Kidney (tissue), 22 donors: ENCODE measurements at places on chromosomes 2 and 18. TPM values are rescaled to one million over a fixed set of nuclear protein-coding genes. Genes with fewer than 3 reads are reported as not detected.

DNA sequence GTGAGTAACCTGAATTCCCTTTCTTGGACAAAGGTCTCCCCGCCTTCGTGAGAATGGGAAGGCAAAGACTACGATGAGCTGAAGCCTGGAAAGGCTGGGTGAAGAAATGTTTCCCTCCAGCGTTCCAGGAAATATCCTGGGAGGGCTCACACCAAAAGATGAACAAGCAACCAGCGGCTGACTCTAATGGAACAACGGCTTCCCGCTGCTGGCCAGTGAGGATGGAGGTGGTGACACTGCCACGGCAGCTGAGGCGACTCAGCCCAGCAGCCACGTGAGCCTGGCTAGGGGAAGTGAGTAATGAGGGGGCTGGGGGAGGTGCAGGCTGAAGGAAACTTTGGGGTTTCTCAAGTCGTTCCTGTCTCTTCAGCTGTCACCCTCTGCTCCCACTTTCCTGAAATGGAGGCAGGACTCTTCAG is 105.0 kb upstream of the SMAD7 start:
- no peaks in the 10 kb centered on the region for H3K27me3 ChIP-seq
- H3K36me3 ChIP-seq: no peaks in the 10 kb centered on the region
- no peak overlapping the region for H3K27ac ChIP-seq
- DNase-seq: no peak
- no peaks in the 10 kb centered on the region for H3K4me1 ChIP-seq

DNA sequence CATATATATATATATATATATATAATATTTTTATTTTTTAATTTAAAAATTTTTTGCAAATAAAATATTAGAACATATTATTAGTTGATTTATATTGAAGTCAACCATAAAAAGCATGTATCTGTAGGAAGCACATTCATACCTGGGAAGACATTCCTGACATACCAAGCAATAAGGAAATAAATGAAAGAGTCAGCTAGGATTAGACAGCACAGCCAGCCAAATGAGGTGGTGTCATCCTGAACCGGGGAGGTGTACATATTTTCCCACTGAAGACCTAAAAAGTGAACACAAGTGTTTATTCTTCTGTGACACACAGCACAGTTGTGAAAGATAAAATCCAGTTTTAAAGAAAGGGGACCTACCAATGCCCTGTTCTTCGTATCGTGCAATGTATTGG is 149.2 kb downstream of the ABCA12 start:
- H3K27ac ChIP-seq: no peak overlapping the region
- H3K36me3 ChIP-seq: no peaks in the 10 kb centered on the region
- no peaks in the 10 kb centered on the region for H3K4me1 ChIP-seq
- no peak for DNase-seq
- no peak overlapping the region for H3K4me3 ChIP-seq
- no peaks in the 10 kb centered on the region for H3K27me3 ChIP-seq

Gene EFHD1
- total RNA-seq: 129 TPM

- no peak overlapping the region for H3K27ac ChIP-seq
- H3K4me3 ChIP-seq: no peak overlapping the region
- DNase-seq: no peak
- no peaks in the 10 kb centered on the region for H3K36me3 ChIP-seq
- H3K4me1 ChIP-seq: no peaks in the 10 kb centered on the region
Measured at GRCh38 chr2:232979871-232980461, 33.1 kb downstream of the NGEF start.

Gene PTH2R
- 54.8 TPM for total RNA-seq

GRCh38 chr18:32511147-32511546 is 40.5 kb upstream of the GAREM1 start:
- no peak overlapping the region for H3K4me3 ChIP-seq
- H3K27ac ChIP-seq: no peak overlapping the region
- H3K4me1 ChIP-seq: no peaks in the 10 kb centered on the region
- H3K36me3 ChIP-seq: no peaks in the 10 kb centered on the region
- no peak for DNase-seq

DNA sequence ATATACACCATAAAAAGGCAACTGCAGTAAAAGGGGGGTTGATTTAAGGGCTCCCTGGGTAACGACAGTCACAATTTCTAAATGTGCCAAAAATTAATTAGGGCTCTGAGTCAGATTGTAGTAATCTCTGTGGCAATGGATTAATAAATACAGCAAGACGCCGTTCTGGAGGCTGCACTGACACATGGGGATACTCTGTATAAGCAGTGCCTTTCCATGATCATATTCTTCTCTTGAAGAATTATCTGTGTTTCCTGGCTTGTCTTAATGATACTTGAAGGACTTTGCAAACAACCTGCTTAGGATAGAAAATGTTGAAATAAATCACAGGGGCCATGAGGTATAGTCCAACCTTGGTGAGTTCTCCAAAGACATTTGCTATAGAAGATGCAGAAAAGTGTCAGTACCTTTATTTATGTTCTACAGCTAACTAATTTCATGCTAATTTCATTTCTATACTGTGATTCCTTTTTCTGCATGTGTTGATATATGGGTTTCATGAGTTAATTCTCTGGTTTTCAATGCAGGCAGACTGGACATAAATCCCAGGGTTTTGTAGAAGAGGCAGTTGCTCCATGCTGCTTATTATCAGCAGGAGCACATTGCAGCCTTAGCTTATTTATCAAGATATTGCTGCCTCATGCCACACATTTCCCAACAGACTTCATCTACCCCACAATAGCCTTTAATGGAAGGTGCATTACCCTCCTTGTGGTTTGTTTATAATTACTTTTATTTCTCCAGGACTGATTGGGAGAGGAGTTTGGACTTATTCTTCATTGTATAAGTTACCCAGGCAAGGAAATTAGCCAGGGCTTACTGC is 54.8 kb downstream of the HNMT start:
- H3K4me3 ChIP-seq: no peak overlapping the region
- peaks cover under 1% of the 10 kb centered on the region for H3K36me3 ChIP-seq
- H3K4me1 ChIP-seq: no peaks in the 10 kb centered on the region
- H3K27ac ChIP-seq: no peak overlapping the region
- H3K27me3 ChIP-seq: no peaks in the 10 kb centered on the region

Gene ACTG2
- 13.7 TPM for total RNA-seq

DNA sequence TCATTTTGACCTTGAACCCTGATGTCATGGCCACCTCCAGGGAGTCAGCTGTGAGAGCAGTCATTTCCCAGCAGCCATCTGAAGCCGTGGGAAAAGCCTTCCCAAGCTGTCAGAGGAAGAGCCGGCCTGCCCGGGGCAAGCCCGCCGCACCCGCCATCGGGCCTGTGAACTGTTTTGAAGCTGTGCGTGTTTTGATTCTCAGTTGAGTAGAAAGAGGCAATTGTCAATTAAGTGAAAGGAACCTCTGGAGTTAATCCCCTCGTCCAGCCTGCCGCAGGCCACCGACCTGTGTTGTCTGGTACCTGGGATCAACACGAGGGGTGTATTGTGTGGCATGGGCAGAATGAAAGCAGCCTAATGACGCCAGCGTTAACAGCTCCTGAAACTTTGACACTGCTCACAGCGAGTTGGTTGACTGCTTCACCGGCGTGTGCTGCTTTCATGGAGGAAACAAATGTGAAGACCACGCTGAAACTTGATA is 318.4 kb downstream of the AGAP1 start:
- H3K27me3 ChIP-seq: no peaks in the 10 kb centered on the region
- H3K4me3 ChIP-seq: no peak overlapping the region
- no peaks in the 10 kb centered on the region for H3K4me1 ChIP-seq
- DNase-seq: peak; percentile 10
- H3K27ac ChIP-seq: no peak overlapping the region

DNA sequence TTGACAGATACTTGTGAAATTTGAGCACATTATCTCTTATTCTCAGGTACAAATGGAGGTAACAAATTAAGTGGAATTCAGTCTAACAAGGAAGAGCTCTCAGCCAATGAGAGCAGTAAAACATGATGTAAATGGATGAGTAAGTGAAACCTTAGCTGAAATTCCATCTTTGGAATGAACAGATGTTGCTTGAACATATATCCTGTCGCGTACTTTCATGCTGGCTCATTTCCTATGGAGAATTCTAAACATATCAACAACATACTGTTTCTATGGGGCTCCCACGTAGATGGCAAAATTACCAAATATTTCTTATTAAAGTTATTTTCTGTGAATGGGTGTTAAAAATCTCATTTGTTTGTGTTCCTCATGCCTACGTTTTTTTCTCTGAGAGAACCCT is 256.3 kb upstream of the LINC00305 start:
- H3K27me3 ChIP-seq: no peaks in the 10 kb centered on the region
- H3K36me3 ChIP-seq: no peaks in the 10 kb centered on the region
- no peak overlapping the region for H3K27ac ChIP-seq
- H3K4me3 ChIP-seq: no peak overlapping the region
- no peak for DNase-seq

Gene LGALSL
- total RNA-seq: 17.3 TPM

GRCh38 chr18:25282896-25283703 is 68.9 kb downstream of the ZNF521 start:
- H3K36me3 ChIP-seq: no peaks in the 10 kb centered on the region
- no peaks in the 10 kb centered on the region for H3K4me1 ChIP-seq
- H3K4me3 ChIP-seq: no peak overlapping the region
- H3K27ac ChIP-seq: no peak overlapping the region

Gene CPS1
- 6.7 TPM for total RNA-seq

DNA sequence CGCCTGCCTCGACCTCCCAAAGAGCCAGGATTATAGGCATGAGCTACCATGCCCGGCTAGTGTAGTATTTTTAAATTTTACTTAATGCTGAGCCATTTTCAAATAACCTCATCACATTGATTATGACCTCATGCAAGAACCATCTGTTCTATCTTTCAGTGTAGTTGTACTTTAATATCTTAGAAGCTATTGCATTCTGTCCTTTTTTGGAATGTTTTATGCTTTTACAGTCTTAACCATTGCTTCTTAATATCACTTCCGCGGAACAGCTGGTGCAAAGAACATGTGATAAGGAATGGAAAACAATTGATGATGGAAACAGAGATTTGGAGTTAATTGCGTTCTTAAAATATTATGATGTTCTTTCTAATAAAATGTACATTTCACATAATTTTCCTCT is 2.7 kb downstream of the GEN1 start:
- DNase-seq: no peak
- H3K4me3 ChIP-seq: no peak overlapping the region
- H3K27ac ChIP-seq: no peak overlapping the region
- peaks cover 8% of the 10 kb centered on the region for H3K4me1 ChIP-seq
- H3K27me3 ChIP-seq: no peaks in the 10 kb centered on the region

DNA sequence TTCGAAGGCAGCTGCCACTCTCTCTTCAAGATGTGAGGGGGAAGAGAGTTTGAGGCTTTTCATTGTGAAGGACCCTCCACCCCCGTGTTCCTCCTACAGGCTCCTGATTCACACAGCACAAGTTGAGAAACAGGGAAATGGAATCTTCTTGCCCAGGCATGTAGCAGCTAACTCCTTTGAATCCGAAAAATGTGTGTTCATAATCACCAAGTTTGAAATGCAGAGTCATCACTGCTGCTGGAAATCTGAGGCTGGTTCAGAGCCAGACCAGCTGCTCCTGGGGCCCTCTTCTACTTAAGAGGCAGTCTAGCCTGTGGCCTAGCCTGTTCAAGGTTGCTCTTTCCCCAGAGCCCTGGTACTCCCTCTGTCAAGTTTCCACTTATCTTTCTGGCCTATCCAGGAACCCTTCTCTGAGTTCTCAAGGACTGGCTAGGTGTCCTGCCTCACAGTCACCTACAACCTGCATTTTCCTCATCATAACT is 166.4 kb downstream of the TMEM247 start:
- DNase-seq: no peak
- no peak overlapping the region for H3K27ac ChIP-seq
- no peaks in the 10 kb centered on the region for H3K4me1 ChIP-seq

DNA sequence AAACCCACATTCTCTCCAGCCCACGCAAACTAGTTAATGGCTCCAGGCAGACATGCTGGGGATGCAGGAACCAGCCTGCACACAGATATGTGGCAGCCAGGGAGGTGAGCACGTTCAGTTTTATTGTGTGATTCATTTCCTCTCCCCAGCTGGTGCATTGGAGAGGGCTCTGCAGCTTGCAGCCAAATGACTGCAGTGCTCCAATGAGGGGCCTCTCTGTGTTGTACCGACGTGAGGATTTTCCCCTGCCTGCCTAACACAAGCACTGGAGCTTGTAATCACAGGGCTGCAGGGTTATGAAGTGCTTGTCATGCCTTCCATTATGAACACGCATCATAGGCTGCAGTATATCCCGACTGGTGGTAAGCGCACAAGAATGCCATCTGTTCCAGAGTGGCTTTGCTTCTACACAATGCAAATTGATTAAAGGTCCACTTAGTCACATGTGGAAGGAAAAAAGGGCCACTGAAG is 92.3 kb upstream of the THUMPD2 start:
- no peaks in the 10 kb centered on the region for H3K27me3 ChIP-seq
- H3K27ac ChIP-seq: no peak overlapping the region
- no peak overlapping the region for H3K4me3 ChIP-seq
- H3K36me3 ChIP-seq: no peaks in the 10 kb centered on the region
- no peaks in the 10 kb centered on the region for H3K4me1 ChIP-seq

Gene TSPYL6
- total RNA-seq: not detected

Gene GPC1
- 124 TPM for total RNA-seq

DNA sequence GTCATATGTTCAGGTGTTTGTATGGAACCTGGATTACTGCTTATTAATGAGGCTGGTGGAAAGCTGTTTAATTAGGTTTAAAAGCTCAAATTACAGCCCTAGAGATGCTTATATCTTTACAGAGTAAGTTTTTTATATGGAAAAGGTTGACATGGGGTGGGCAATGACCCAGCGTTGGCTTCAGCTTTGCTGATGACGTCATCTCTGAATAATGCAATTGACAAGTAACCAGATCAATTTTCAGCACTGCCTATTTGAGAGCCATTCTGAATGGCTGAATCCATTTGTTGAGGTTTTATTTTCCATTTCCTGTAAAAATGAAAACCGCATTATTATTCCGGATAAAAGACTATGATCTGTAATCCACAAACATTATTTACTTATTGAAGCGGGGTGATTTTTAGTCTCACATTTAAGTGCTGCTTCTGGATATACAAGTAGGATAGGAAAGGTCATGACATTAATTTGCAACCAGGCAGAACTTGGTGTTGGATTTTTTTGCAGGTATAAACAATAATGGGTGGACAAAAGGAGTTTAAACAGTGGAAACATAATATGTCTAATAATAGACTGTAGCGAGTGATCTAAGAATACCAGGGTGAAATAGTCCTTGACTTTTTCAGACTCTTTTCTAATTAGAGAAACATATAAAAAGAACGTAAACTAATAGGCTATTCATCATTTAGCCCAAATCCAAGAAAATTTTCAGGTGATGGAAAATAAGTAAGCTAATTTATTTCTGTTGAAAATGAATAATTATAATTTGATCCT is 2.7 kb downstream of the PPP1R1C start:
- no peaks in the 10 kb centered on the region for H3K36me3 ChIP-seq
- no peak for DNase-seq
- H3K4me3 ChIP-seq: no peak overlapping the region
- H3K27me3 ChIP-seq: no peaks in the 10 kb centered on the region
- no peak overlapping the region for H3K27ac ChIP-seq

DNA sequence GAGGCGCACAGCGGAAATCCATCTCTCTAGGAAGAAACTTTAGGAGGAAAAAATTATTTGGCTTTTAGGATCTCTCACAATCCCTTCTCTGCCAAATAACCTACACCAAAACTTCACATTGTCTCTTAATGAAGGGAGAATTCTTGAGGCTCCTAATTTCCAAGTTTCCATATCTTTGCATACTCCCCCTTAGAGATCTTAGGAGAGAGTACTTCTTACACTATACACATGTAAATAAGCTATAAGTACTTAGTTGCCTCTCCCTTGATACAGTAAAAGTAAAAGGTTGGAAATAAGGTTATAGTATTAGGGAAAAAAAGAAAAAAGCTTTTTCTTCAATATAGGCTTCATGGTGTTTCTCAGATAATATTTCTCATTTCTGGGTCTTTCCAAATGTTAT is 596.7 kb downstream of the SATB2 start:
- no peak overlapping the region for H3K4me3 ChIP-seq
- no peaks in the 10 kb centered on the region for H3K36me3 ChIP-seq
- H3K27ac ChIP-seq: no peak overlapping the region
- no peaks in the 10 kb centered on the region for H3K4me1 ChIP-seq
- H3K27me3 ChIP-seq: no peaks in the 10 kb centered on the region
